Fibroblast of the aortic adventitia (primary cell): ENCODE measurements at places on chromosomes 13 and 19. TPM values are rescaled to one million over a fixed set of nuclear protein-coding genes. Genes with fewer than 3 reads are reported as not detected.

Gene VSIG10L
- 0.27 TPM in 1 of 2 replicates, not detected in the other for total RNA-seq

Gene CADM4
- total RNA-seq, result 0.27 and 1.1 TPM in 2 replicates

Gene KLK14
- not detected in 2 replicates for total RNA-seq

Gene HCST
- 0.81 and 2.7 TPM in 2 replicates for total RNA-seq

Gene SIGLEC10
- not detected in 2 replicates for total RNA-seq

Gene PRTN3
- total RNA-seq, result not detected in 2 replicates

Gene PEAK3
- not detected in 2 replicates for total RNA-seq

Gene LYL1
- total RNA-seq, result 0.63 and 1.4 TPM in 2 replicates
